ENCODE measurements at places on chromosomes 6 and 20.

DNA sequence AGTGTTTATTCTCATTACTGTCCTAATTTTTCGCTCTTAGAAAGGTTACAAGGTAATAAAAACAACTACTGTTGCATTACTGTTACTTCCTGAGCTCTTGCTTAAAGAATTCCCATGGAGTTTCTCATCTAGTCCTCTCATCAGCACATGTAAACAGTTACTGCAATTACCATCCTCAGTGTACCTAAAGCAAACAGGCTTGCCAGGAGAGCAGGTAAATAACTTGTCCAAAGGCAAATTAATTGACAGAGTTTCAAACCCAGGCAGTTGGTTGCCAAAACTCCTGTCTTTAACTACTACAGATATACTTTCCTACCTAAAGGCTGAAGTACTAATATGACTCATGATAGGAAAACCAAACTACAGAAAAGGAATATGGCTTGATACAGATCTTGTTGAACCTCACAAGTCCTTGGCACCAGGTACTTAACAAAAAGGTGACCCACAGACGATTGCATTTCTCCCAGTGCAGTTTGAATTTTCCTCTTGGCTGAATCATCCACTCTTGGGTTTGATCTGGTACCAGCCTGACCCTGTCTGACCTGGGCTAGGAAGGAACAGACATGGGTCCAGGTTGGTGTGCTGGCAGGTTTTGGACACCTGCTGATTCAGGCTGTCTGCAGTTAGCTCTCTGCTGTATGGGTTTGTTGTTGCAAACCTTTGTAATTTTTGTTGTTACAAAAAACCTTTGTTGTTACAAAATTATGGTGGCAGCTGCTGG lies 153.0 kb downstream of the CFAP61 start:
- no peak for DNase-seq

- no peak for DNase-seq
These were observed 401.1 kb downstream of the CD83 start for GRCh38 chr6:14518515-14519217.

DNA sequence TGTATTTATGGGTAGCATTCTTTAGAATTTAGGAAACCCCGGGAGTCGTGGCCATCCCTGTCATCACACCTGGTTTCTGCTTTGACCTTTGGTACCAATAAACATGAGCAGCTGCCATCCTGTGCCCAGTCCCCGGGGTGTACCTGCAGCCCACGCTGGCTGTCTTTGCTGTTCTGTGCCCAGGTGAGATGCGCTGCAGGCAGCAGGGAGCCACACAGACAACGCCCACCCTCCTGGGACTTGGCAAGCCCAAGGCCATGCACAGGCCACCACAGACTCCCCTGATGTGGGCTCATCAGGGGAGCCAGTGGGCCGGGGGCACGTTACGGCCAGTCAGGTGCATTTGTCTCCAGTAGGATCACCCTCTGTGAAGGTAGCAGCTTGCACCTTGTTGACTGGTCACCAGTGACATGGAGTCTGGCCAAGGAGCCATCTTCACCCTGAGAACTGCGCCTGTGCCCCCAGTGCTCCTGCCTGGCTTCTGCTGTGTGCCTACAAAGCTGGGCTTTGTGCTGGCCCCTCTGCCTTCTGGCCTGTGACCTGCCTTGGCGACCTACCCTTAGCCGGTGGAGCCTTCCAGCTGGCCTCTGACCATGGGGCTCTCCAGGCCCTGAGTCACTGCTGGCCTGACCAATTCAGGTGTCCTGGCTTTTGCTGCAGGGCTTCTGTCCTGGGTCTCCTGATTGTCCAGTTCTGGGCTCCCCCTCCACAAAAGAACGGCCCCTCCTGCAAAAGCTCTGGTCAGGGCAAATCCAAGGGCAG lies 14.2 kb upstream of the UNC93A start:
- no peak for DNase-seq

DNA sequence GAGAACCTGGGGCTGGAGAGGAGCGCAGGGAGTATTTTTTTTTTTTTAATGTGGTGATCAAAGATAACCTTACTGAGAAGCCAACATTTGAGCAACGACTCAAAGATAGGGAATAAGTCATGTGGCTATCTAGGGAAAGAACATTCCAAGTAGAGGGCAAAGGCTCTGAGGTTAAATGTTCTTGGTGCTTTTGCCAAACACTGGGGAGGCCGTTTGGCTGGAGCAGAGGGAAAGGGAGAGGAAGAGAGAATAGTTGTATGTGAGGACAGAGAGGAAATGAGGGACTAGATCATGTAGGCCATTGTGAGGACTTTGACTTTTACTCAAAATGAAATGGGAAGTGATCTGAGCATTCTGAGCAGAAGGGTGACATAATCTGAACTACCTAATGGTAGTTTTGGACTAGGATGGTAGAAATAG lies 27.8 kb downstream of the ACSS2 start:
- DNase-seq: no peak

DNA sequence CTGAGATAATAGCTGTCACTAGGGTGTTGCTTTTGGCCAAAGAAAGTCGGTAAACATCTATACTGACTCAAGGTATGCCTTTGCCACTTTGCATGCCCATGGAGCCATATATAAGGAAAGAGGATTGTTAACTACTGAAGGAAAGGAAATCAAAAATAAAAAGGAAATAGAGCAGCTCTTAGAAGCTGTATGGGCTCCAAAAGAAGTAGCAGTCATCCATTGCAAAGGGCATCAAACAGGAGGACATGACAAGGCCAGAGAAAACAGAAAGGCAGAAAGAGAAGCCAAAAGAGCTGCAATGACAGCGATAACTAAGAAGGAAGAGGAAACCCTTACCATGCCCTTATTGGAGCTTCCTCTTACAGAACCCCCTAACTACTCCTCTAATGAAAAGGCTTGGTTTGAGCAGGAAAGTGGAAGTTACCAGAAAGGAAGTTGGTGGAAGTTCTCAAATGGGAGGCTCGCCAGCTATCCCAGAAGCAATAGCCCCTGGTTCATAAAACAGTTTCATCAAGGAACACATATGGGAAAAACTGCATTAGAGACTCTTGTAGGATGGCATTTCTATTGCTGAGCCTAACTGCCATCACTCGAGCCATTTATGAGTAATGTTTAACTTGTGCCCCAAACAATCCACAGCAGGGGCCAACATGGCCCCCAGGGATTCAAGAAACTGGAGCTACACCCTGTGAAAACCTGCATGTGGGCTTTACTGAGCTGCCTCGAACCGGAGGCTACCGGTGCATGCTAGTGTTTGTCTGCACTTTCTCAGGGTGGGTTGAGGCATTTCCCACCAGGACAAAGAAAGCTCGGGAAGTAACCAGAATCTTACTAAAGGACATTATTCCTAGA lies 7.0 kb downstream of the IL22RA2 start:
- no peak for DNase-seq

DNA sequence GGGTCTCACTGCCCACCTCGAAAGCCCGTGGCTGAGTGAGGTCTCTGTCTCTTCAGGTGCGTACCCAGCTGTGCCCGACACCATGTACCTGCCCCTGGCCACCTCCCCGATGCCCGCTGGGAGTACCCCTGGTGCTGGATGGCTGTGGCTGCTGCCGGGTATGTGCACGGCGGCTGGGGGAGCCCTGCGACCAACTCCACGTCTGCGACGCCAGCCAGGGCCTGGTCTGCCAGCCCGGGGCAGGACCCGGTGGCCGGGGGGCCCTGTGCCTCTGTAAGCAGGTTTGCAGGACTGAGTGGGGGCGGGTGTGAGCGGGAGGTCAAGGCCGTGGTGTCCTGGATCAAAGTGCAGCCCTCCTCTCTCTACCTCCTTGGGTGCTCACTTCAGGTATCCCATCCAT lies 4.7 kb downstream of the CCN5 start:
- DNase-seq: no peak

GRCh38 chr20:59062081-59062480 lies 19.5 kb upstream of the PRELID3B start:
- no peak for DNase-seq

GRCh38 chr6:132713352-132714134 lies at the start of gene VNN1:
Gene VNN1, minus strand, starts transcription at chr6:132714055. Its CDS starts 20 bp downstream, at chr6:132714035.
- DNase-seq: no peak

DNA sequence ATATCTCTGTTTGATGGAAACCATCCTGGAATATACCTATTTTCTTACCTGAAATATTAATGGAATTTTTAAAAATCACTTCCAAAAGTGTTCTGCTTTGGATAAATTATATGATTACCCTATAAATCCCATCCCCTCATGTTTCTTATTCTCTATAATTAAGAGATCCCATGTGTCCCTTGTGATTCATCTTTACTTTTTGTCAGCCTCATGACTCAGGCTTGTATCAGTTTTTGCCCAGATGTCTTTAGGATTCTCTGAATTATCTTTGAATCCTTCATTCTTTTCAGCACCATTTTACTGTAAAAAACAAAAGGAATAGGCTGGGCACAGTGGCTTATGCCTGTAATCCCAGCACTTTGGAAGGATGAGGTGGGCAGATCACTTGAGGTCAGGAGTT lies 804.5 kb upstream of the CITED2 start:
- no peak for DNase-seq

- DNase-seq: no peak
These were observed 9.9 kb upstream of the PI16 start for GRCh38 chr6:36944650-36945049.

- DNase-seq: no peak
These were observed 529.6 kb upstream of the RNF217 start for GRCh38 chr6:124432620-124433019.

- no peak for DNase-seq
These were observed 368.7 kb downstream of the HAO1 start for GRCh38 chr20:7571521-7572055.

GRCh38 chr6:105994118-105994590 lies 92.0 kb upstream of the PRDM1 start:
- DNase-seq: no peak

DNA sequence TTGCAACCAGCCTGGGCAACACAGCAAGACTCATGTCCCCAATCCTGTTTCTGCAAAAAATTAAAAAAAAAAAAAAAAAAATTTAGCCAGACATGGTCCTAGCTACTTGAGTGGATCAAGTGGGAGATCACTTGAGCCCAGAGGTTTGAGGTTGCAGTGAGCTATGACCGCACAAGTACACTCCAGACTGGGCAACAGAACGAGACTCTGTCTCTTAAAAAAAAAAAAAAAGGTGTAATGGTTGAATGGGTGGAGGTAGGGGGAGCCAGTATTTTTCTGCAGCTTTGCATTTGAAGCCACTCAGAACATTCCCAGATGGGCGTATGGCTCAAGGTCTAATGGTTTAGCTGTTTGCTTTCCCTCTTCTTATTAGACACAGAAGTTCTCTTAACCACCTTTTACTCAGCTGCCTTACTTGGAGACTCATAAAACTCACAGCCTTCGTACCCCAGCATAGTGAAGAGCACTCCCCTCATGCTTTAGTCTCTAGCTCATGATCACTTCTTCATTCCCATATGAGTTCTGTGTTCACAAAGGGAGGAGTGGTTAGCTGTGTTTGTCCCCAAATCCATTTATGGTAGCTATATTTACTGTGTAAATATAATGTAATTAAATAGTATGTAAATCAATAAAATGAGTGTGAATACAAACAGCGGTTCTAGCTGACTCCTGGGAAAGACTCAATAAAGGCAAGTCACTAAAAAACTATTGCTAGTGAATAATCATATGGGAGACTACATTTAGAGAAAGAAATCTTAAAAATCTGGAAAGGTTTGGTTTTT lies 9.0 kb downstream of the FKBP1A start:
- no peak for DNase-seq

GRCh38 chr6:131381709-131382093 lies 191.3 kb upstream of the ARG1 start:
- no peak for DNase-seq

- DNase-seq: no peak
These were observed 39.2 kb upstream of the NHSL1 start for GRCh38 chr6:138538390-138539031.

DNA sequence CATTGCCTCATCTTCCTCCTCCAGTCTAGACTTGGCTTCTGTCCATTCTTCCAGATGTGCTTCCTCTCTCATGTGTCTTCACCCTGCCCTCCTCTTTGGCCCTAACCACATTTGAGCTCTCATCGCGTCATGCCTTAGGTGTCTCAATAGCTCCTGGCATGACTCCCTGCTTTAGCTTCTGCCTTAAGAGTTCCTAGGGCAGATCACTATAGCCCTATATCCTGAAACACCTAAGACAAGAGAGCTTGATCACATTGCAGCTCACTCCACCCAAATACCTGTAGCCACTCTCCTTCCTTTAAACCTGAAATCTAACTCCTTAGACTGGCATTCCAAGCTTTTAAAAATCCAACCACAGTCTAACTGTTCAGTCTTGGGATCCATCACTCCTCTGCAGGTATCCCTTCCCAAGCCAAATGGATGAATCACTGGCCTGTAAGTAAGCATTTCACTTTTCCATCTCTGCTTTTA lies 69.0 kb upstream of the STXBP5 start:
- peak; percentile 10 for DNase-seq

- no peak for DNase-seq
These were observed 183.1 kb downstream of the ADGB start for GRCh38 chr6:146781836-146782235.

- DNase-seq: no peak
These were observed 212.9 kb downstream of the COL19A1 start for GRCh38 chr6:70079241-70079640.

GRCh38 chr6:129008591-129008990 lies 125.7 kb downstream of the LAMA2 start:
- DNase-seq: no peak

DNA sequence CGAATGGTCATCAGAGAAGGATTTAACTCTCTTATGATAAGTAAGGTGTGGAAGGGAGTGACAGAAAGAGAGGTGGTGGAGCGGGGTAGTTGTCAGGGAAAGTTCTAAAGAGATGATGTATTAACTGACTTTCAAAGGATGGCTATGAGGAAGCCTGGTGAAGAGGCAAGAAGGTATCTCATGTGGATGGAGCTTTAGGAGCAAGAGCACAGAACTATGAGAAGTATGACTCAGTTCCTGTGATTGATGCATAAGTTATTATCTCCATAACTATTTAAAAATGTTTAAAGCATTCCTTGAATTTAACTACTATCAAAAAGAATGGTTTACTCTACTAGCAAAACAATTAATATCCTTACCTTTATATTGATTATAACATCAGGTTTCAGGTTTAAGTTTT lies 28.8 kb downstream of the AK9 start:
- DNase-seq: no peak

- peak; percentile 30 for DNase-seq
These were observed 45.8 kb upstream of the PAK5 start for GRCh38 chr20:9884666-9885065.

- DNase-seq: no peak
These were observed 12.4 kb upstream of the GMEB2 start for GRCh38 chr20:63639093-63639975.

GRCh38 chr6:13827032-13827431 lies 12.7 kb upstream of the MCUR1 start:
- no peak for DNase-seq

All from kidney glomerular epithelial cell (primary cell).